Frontal cortex (tissue), 4 donors: ENCODE measurements at places on chromosomes 16 and 17. TPM values are rescaled to one million over a fixed set of nuclear protein-coding genes. Genes with fewer than 3 reads are reported as not detected.

ICAM2 gene
- 7.3 TPM for total RNA-seq

KCNH6 gene
- total RNA-seq = not detected

P2RX1 gene
- not detected for total RNA-seq

CCL15 gene
- not detected for total RNA-seq

HYDIN gene
- total RNA-seq = 19.2 TPM

DPEP2 gene
- total RNA-seq = 0.82 TPM

KLHL10 gene
- total RNA-seq = under 0.01 TPM

CACNG1 gene
- under 0.01 TPM for total RNA-seq

ZNF263 gene
- 45.7 TPM for total RNA-seq

FOXF1 gene
- total RNA-seq = 0.41 TPM

TBX21 gene
- 0.82 TPM for total RNA-seq

PRAC1 gene
- not detected for total RNA-seq

TAT gene
- not detected for total RNA-seq

CNEP1R1 gene
- total RNA-seq = 74.6 TPM

MYL4 gene
- total RNA-seq = 4.1 TPM

NPW gene
- total RNA-seq = not detected

VMO1 gene
- total RNA-seq = 1.2 TPM

NACA2 gene
- not detected for total RNA-seq

ARL5C gene
- total RNA-seq = not detected

ENDOV gene
- total RNA-seq = 13.9 TPM

CX3CL1 gene
- 4.9 TPM for total RNA-seq

CCL3 gene
- total RNA-seq = 2.0 TPM

LITAFD gene
- total RNA-seq = not detected

TP53TG3 gene
- not detected for total RNA-seq

QPRT gene
- 2.9 TPM for total RNA-seq

ST6GALNAC2 gene
- total RNA-seq = not detected

ATP6V0A1 gene
- total RNA-seq = 207 TPM

TGFB1I1 gene
- total RNA-seq = 1.2 TPM

SLC38A8 gene
- not detected for total RNA-seq

CDRT15L2 gene
- total RNA-seq = not detected

HSF4 gene
- total RNA-seq = 3.7 TPM

MYH13 gene
- not detected for total RNA-seq

NAA60 gene
- total RNA-seq = 9.4 TPM

KCNJ2 gene
- 13.5 TPM for total RNA-seq

RRAD gene
- total RNA-seq = 2.4 TPM

TCAP gene
- total RNA-seq = 0.82 TPM

CLEC10A gene
- not detected for total RNA-seq

PKD1 gene
- 58.3 TPM for total RNA-seq

NPIPA3 gene
- total RNA-seq = 0.41 TPM

ANKRD40CL gene
- not detected for total RNA-seq

NOL11 gene
- total RNA-seq = 80.3 TPM

SMCR8 gene
- total RNA-seq = 10.6 TPM

USH1G gene
- 0.41 TPM for total RNA-seq

NTHL1 gene
- 33.4 TPM for total RNA-seq
